T-helper 17 cell (primary cell): ENCODE measurements at places on chromosomes 1 and 21.

DNA sequence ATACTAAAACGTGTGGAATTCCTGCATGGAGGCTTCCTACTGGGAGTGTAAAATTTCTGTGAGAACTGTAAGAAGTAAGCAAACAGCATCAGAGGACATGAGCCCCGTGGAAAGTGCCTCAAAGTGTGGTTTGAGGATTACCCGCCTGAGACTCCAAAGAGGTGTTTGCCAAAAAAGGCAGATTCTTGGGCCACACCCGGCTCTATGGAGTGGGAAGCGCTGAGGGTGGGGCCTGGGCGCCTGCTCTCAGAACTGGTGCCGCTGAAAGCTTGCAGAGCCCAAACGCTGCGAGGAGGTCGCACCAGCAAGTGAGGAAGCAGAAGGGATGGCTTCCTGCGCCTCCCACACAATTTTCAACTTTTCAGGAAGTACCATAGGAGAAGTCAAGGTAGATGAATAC, 43.0 kb upstream of the PSEN2 start:
- no peak for DNase-seq

- no peak for DNase-seq
Measured at GRCh38 chr1:57033222-57034001, 67.6 kb upstream of the C8B start.

- DNase-seq: no peak
Measured at GRCh38 chr1:164660412-164660772, 101.4 kb downstream of the PBX1 start.

GRCh38 chr1:41486371-41487125, 2.1 kb upstream of the EDN2 start:
- DNase-seq: no peak

GRCh38 chr1:85454214-85454613, 10.7 kb downstream of the DDAH1 start:
- no peak for DNase-seq

DNA sequence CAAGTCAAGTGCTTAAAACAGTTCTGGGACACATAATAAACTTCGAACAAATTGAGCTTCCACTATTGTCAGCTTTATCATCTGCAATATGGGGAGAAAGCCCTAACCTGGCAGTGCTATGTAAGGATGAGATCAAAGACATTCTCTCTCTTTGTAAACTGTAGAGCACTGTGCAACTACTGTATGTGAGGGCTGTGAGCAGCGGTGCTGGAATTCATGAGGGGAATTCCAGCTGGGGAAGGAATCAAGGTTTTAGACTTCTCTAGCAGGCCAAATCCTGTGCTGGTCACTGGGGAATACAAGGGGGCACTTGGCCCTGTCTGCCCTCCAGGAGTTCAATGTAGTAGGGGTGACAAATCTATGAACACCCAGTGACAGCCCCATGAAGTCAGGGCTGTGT, 9.3 kb downstream of the FAM151A start:
- no peak for DNase-seq
